Bronchial epithelial cell (primary cell): ENCODE measurements at places on chromosomes 4 and X.

DNA sequence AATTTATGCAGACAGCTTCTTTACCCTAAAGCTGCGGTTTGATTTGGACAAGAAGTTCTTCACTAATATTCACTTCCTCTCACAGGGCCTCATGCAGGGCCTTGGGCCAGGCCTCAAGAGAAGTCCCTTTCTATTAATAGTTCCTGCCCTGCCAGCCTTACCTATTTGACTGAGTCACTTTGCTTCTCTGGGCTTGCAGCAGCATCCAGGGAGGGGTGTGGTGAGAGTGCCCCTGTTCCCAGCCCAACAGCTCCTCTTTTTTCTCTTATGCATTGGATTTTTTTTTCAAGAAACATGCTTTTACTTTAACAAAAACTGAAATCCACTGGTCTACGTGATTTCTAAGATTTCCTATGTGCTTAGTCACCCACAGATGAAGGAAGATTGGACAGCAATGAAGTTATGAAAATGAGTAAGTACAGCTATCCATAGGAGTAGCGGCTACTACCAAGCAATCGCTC is 26.7 kb downstream of the FAM156B start:
- peak; percentile 60 for DNase-seq

GRCh38 chr4:7784131-7784870 is 155.4 kb downstream of the AFAP1 start:
- no peak for DNase-seq

DNA sequence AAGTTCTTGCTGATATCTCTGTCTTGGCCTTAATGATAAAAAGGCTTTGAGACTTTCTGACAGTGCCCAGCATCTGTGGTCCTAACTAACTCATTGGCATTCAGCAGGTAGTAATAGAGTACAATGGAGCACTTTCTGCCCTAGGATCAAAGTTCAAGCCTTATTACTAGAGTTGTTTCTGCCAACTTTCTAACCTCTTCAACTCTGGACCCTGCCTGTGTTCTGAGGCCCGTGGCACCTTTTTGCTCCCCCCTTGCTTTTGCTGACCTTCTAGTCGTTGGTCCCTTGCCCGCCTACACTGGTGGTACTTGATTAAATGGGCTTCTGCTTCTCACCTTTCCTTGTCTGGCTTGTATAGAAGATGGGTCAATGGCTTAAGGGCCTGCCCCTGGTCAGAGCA is 126.3 kb downstream of the PPARGC1A start:
- DNase-seq = no peak

DNA sequence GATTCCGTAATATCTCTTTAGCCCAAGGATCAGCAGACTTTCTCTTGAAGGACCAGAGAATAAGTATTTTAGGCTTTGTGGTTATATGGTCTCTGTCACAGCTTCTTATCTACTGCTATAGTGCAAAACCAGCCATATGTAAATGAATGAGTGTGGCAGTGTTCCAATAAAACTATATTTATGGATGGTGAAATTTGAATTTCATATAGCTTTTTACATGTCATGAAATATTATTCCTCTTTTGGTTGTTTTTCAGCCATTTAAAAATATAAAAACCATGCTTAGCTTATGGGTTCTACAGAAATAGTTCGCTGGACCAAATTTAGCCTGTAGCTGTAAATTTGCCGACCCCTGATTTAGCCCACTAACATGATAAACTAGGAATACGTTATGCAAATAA is 18.0 kb upstream of the MSMO1 start:
- no peak for DNase-seq

DNA sequence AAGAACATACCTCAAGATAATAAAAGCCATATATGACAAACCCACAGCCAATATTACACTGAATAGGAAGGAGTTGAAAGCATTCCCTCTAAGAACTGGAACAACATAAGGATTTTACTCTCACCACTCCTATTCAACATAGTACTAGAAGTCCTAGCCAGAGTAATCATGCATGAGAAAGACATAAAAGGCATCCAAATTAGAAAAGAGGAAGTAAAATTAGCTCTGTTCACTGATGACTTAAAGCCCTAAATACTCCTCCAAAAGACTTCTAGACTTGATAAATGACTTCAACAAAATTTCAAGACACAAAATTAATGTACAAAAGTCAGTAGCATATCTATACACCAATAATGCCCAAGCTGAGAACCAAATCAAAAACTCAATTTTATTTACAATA is 235.7 kb downstream of the NKX6-1 start:
- DNase-seq = no peak

- no peak for DNase-seq
Observed at GRCh38 chr4:142579443-142579842, 266.7 kb downstream of the INPP4B start.

DNA sequence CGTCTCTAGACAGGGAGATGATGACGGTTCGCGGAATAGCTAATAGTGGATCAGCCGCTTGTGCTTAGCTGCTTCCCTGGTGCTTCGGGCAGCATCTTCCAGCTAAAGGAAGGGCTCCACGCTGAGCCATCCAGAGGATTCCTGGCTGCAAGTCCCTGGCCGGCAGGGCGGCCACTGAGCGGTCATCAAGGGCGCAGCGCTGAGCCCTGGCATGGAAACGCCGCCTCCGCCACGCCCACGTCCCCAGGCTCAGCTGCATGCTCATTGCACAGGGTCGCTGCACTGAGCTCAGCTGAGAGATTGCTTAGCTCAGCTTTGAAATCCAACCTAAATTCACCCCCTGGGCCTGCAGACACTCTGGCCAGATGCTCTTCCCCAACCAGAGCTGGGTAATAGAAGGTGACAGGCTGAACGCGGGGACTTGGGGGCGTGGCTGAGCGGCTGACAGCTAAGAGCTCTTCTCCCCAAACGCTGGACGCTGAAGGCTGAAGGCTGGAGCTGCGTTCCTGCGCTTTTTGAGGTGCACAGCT is 118.2 kb upstream of the KIT start:
- no peak for DNase-seq

- no peak for DNase-seq
Observed at GRCh38 chr4:136741468-136741867, 790.8 kb downstream of the PCDH18 start.

DNA sequence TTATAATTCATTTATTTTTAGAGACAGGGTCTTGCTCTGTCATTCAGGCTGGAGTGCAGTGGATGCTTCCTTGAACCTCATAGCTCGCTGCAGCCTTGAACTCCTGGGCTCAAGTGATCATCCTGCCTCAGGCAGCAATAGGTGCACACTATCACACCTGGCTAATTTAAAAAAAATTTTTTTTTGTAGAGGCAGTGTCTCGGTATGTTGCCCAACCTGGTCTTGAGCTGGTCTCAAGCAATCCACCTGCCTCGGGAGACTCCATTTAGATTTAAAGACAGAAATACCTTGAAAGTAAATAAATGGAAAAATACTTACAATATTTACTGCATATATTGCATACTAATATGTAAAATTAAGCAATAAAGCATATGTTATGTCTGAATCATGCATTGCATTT is 40.3 kb upstream of the MAB21L2 start:
- no peak for DNase-seq

GRCh38 chr4:53688186-53688790 is 97.0 kb upstream of the LNX1 start:
- DNase-seq = peak; percentile 78

DNA sequence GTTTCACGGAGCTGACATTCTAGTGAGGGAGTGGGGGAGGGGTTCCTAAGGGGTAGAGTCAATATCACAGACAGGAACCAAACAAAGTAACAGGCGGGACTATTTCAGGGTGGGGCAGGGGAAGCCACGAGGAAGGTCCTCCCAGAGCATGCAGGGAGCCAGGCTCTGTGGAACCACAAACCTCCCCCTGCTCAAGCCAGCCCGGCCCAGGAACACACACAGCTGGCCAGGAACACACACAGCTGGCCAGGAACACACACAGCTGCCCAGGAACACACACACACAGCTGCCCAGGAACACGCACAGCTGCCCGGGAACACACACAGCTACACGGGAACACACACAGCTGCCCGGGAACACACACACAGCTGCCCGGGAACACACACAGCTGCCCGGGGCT is 24.8 kb downstream of the EVC2 start:
- DNase-seq = no peak

DNA sequence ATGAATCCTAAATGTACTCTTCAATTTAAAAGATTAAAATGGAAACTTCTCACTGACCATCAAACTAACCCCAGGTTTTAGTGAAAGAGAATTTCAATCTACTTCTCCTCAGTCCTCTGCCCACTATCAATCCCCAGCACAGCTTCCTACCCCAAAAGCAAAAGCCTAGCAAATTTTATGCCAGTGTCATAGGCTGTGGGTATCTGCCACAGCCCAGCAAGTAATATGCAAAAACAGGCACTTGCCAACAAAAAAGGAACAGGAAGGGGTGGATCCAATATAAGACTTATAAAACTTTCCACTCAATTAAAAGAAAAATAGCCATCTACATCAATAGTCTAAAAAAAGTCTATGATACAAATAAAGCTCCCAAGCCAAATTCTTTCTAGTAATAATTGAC is 22.3 kb downstream of the CAMK2D start:
- no peak for DNase-seq

- no peak for DNase-seq
Observed at GRCh38 chrX:25125483-25125882, 109.7 kb upstream of the ARX start.

DNA sequence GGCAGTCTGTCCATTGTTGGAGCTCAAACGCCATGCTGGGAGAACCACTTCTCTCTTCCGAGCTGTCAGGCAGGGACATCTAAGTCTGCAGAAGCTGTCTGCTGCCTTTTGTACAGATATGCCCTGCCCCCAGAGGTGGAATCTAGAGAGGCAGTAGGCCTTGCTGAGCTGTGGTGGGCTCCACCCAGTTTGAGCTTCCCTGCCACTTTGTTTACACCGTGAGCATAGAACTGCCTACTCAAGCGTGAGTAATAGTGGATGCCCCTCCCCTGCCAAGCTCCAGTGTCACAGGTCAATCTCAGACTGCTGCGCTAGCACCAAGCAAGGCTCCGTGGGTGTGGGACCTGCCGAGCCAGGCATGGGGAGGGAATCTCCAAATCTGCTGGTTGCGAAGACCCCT is 145.7 kb downstream of the VSIG4 start:
- DNase-seq = peak; percentile 35

- DNase-seq = no peak
Observed at GRCh38 chr4:35695003-35695402, 549.3 kb downstream of the ARAP2 start.

GRCh38 chrX:40156470-40157227 is 58.9 kb upstream of the BCOR start:
- DNase-seq = no peak

- DNase-seq = no peak
Observed at GRCh38 chrX:13033193-13033592, 11.2 kb downstream of the FAM9C start.

GRCh38 chr4:40951026-40951425 is 201.3 kb downstream of the NSUN7 start:
- DNase-seq = no peak

DNA sequence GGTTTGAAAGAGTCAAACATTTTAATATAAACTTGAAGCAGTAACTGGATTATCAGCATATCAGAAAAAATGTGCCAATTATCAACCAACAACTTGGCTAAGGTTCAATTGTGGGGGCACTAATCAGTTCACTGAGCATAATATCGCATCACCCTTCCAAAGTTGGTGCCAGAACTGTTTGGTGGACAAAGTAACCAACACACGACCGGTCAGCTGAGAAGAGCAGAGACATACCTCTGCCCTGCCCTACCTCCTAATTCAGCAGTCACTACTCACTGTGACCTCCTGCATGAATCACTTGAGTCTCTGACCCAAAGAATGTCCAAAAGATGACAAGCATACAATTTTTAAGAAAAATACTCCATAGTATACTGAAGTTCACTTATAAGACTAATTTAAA is 53.2 kb downstream of the TSPAN5 start:
- no peak for DNase-seq

DNA sequence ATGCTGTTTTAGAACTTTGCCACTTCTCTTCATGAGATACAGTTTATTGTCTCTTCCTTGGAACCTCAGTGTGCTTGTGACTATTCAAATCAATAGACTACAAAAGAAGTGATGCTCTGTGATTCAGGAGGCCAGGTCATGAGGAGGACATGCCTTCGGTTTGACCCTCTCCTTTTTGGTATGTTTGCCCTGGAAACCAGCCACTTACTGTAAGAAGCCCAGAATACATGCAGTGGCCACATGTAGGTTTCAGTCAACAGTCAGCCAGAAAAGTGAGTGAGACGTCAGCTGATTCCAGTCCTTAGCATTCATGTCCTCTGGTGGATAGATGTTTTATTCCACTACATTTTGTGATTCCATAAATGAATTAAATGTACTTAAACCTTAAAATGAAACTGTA is 328.7 kb downstream of the PCDH18 start:
- DNase-seq = no peak

- peak; percentile 72 for DNase-seq
Observed at GRCh38 chr4:76457885-76458284, 22.9 kb downstream of the SHROOM3 start.

DNA sequence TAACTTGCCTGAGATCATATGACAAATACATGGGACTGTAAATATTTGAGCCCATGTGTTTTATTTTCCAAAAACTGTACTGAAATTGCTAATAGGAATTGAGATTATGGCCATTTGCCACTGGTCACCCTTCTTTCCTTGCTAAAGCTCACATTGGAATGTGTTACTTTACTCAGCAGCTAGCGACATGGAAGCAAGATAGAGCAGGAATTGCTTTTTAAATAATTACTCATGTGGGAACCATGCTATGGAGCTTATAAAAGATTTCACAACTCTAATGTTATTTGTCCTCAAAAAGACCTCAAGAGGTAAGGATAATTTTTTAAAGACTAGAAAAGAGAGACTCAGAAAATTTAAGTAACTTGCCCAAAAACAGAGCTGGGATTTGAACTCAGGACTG is 48.8 kb upstream of the AFAP1 start:
- DNase-seq = peak; percentile 81

DNA sequence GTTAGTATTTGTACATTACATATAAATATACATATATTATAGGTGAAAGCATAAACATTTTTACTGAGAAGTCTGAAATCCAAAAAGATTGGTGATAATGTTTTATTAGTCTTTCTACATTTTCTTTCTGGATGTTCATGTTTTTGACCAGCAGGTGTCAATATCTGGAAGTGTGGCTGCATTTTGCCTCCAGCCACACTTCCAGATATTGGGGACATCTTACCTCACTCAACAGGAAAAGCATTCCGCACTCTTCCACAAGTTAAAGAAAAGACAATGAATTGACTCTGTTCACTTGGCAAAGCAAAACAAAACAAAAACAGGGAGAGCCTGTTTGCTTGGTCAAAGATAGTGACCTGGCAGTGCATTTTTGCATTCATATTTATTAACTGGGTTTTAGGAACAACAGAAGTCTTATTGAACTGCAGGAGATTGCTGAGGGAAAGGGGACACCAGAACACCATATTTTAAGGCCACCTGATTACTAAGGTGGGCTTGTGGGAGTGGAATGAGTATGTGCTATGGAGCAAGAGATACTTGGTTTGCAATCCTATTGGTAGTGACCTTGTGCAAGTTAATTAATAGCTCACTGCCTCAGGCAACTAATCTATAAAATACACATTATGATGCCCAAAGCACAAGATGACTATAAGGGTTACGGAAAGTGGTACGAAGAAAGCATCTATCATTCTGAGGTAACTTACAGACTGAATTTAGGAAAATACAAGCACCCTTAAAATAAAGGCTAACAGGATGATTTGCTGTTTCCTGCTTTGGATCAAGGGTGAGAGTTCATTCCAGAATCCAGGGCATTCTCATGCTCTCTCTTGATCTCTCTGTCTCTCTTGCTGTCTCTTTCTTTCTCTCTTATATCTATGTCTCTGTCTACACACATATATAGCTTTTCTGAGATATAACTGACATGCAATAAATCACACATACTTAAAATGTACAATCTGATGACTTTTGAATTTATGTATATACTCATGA is 389.9 kb upstream of the EMCN start:
- DNase-seq = peak; percentile 20

- peak; percentile 86 for DNase-seq
Observed at GRCh38 chr4:184375027-184375426, 99.3 kb downstream of the IRF2 start.
